Activated CD8-positive, alpha-beta memory T cell treated with anti-CD3 and anti-CD28 coated beads, Interleukin-2, amount 50 U/mL, for 4 hours (primary cell): ENCODE measurements at places on chromosomes 2 and 18.

GRCh38 chr2:28610583-28611201 lies 114.8 kb downstream of the PLB1 start:
- DNase-seq, result peak; percentile 38

DNA sequence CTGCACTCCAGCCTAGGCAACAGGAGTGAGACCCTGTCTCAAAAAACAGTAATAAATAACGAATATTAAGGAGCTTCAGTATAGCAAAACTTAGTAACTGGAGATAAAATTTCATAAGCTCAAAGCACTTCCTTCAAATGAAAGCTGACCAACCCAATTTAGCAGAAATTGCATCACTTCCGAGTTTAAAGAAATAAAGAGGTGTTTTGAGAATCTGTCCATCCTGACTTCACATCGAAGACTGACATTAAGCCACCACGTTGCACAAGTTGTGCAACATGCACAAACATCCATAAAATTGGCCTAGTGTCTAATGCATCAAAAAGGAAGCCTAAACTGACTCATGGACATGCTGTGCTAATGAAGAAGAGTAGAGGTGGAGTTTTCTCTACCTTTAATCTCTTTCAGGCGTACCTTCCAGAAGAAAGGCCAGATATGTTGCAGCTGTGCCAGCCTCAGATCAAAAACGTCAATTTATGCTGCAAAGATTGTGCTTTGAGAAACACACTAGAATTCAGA lies 7.7 kb upstream of the DSG3 start:
- DNase-seq, result no peak

GRCh38 chr2:106108351-106108750 lies 85.8 kb downstream of the UXS1 start:
- DNase-seq, result no peak

- no peak for DNase-seq
These were observed 77.8 kb upstream of the B3GNT2 start for GRCh38 chr2:62118160-62118559.
